NCI-H748 treated with DMSO at 0.1 percent for 48 hours (cell line): ENCODE measurements at places on chromosomes 12 and 14.

DNA sequence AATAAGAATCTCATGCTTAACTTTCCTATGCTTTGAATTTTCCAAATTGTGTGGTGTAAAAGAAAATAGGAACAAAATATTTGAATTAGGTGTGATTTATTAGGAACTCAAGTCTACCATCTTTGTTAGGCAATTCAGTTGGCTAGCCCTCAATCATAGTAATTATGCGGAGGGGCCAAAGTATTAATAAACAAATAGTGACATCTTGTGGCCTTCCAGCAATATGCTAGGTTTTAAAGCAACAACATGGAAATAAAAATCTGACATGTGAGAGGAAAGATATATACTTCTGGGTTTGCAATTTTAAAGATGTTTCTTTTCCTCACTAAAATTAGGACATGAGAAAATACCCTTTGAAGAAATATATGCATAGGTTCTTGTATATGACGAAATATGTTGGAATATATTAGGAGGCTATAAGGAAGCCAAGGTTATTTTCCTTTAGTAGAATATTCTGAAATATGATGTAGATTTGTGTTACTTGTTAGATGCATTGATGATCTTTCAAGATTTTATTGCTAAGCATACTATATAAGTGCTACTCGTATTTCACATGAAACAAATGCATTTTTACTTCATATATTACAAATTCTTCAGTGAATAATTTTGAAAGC is 200.4 kb downstream of the PTPRO start:
- peak; percentile 54 for DNase-seq

DNA sequence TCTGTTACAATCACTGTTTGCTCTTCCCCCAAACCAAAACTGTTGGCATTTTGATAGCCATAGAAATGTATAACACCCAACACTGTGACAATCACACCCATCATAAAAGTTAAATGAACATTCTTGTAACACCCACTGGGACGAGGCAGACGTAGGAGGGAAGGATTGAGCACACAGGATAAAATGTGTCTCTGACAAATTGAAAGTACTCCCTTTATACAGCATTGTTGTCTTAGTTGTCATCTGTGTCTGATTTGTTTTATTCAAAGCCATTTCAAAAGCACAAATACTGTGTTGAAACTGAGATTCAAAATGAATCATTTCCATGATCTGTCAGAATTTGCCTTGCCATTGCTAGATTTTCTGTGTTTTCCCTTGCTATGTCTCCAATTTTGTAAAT is 436.3 kb downstream of the TMTC2 start:
- no peak for DNase-seq

DNA sequence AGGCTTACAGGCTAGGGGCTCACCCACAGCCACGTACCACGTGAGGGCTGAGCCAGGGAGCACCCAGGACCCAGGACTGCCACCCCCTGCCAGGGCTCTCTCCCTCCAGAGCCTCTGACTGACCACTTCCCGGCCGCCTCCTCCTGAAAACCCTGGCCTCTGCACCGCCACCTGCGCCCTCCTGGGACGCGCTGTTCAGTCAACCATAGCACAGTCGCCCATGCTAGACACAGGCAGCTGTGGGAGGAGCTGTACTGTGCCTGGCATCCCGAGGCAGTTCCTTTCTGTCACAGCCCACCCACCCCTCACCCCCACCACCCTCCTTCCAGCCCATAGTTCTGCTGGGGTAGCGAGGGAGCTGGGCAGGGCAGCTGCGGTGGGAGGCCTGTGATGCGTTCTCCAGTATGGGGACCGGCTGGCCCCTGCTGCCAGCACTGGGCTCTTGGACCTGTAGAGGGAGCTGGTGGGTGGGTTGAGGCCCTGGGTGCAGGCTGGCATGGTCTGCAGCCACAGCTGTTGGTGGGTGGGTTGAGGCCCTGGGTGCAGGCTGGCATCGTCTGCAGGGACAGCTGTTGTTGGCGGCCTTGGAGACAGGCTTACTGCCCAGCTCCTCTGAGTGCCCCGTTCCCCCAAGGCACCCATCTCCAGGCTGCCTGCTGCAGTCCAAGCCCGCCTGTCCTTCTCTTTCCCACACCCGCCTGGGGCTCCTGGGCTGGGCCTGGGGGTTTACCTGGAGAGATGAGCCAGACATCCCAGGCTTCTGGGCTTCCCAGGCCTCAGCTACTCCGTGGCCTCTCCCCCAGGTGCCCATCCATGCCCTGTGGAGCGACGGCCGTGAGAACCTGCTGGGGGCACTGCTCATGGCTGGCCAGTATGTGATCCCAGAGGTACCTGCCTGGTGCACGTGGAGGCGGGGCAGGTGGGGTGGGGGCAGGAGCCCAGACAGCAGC is 11.5 kb downstream of the ASPG start:
- no peak for DNase-seq

DNA sequence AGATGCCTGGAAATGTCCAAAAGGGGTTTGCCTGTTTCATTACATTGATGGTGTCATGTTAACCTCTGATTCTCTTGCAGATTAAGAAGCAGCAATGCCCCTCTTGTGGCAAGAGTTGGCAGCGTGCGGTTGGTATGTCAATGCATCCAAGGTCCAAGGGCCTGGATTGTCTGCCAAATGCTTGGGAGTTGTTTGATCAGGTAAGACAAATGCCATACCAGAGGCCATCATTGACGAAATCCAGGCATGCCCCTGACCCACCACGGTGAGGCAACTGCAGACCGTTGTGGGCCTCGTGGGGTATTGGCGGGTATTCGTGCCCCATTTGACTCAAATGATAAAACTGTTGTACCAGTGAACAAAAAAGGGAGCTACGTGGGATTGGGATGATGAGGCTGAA is 11.4 kb upstream of the RNASE12 start:
- DNase-seq: no peak

DNA sequence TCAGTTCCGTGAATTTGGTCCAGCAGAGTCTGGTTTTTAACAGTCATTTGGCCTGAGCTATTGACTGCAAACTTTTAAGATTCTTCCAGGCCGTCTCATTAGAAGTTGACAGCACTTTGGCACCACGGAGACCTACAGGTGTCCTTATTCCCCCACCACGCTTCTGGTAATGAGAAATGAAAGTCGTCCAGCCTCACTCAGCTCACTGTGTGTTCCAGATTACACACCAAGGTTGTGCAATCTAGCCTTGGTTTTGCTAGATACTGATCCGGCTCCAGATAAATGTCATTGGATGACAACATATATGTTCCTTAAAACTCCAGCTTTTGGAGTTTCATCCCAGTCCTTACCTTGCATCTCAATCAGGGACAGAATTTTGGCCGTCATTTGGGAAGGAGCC is 210.4 kb downstream of the CHST11 start:
- DNase-seq: no peak

GRCh38 chr14:37587131-37587803 is 7.8 kb downstream of the FOXA1 start:
- DNase-seq: peak; percentile 48

GRCh38 chr14:38824706-38825105 is 278.3 kb downstream of the SEC23A start:
- DNase-seq: no peak

GRCh38 chr12:94769776-94770759 is 119.7 kb upstream of the TMCC3 start:
- no peak for DNase-seq

GRCh38 chr12:1189163-1189562 is 198.1 kb downstream of the ERC1 start:
- no peak for DNase-seq

DNA sequence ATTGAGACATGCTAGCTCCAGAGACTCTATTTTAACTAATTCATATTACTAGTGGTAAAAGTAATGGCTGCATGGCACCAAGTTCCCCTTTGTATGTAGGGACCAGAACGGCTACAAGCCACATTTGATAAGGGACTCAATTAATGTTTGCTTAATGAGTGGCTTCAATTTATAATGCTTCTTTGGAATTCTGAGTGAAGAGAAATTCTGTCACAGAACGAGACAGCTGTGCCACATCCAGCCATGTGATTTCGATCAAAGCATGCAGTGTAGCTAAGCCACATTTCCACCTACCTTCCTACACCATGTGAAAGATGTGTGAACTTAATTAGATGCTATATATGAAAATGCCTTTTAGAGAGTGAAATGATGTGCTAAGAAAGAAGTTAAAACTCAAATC is 217.4 kb downstream of the ACSS3 start:
- DNase-seq: no peak

DNA sequence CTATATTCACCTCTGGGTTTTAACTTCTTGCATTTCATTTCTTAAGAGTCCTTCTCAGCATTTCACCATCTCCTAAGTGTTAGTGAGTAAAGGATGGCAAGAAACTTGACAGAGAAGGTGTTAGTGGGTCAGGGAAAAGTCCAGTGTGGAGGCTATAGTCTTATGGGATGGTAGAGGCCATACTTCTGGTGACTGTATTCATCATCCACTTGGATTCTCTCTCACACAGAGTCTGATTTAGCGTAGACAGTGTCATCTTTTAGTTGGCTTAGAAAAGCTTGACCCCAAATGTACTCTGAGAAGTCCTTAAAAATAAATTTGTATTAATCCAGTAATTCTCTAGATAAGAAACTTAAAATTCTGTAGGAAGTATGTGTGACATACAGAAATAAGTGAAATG is 232.4 kb upstream of the FBXO33 start:
- no peak for DNase-seq

- DNase-seq: no peak
Measured at GRCh38 chr12:8547645-8548044, 6.9 kb upstream of the CLEC4E start.

DNA sequence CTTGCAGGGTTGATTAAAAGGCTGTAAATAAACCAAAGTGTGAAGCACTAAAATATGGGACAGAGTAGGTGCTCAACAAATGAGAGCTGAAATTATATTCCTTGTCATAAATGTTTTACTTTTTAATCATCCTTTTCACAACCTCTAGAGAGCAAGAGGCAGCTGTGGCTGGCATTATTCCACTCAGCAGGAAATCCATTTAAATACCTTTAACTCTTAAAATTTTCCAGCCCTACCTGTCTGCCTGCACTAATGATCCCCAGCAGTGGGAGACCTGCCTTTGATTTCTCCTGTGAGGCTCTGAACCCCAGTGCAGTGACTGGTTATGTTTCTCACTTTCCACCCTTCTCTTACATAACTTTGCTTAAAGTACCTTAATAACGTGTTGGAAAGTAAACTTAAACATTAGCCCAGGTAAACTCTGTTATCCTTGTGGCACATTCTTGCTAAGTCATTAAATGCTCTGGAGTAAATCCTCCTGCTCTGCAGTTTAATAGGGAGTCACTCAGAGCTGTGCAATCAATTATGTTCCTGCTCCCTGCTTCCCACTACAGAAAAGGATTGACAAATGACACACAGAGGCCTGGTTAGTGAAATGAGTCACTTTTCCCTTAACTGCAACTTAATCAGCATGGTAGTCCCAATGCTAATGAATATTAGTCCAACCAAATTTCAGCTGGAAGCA is 755.7 kb upstream of the USP15 start:
- peak; percentile 19 for DNase-seq

- DNase-seq: no peak
Measured at GRCh38 chr14:60346706-60347105, 97.7 kb downstream of the PPM1A start.

GRCh38 chr12:4994622-4995021 is 49.1 kb upstream of the KCNA5 start:
- DNase-seq: no peak

DNA sequence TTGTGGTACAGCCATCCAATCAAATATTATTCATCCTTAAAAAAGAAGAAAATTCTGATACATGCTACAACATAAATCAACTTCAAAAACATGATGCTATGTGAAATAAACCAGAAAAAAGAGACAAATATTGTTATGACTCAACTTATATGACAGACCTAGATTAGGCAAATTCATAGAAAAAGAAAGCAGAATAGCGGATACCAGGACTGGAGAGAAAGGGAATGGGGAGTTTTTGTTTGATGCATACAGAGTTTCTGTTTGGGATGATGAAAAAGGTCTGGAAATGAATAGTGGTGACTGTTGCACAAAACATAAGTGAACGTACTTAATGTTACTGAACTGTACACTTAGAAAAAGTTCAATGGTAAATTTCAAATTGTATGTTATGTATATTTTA is 82.3 kb downstream of the SPPL3 start:
- DNase-seq: no peak

GRCh38 chr12:30847259-30847658 is 79.3 kb upstream of the TSPAN11 start:
- DNase-seq: peak; percentile 25

GRCh38 chr14:50001999-50002925 is 109.4 kb downstream of the ARF6 start:
- DNase-seq: no peak

DNA sequence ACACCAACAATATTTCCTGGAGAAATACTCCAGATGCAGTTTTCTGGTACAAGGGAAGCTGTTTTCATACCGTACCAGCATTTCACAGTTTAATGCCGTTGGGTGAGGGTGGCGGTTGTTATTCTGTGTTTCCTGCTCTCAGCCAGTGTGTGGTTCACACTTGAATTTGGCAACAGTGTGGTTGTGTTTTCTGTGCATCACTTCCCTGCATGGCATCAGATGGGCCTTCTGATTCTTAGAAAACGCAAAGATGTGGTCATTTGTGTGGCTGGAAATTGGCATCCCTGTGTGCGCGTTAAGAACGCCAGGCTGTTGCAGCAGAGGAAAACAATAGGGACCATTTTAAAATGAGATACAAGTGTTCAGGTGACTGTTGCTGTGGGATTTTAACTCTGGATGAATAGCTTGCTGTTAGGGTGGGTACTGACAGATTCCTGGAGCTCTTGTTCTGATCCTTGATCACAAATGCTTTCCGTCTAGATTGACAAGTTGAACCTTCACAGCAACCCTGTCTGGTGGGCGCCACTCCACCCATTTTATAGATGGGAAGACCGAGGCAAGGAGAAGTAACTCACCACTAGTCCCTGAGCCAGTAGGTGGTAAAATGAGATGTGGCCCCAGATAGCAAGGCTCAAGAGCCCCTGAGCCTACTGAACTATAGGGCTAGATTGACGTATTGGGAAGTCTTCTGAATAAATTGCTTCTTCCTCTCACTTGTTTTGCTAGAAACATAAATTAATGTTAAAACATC is 231.2 kb downstream of the CHST11 start:
- DNase-seq: no peak

- DNase-seq: no peak
Measured at GRCh38 chr12:84502180-84502860, 410.3 kb downstream of the SLC6A15 start.

- DNase-seq: no peak
Measured at GRCh38 chr14:94570440-94570839, 9.2 kb downstream of the SERPINA4 start.

- no peak for DNase-seq
Measured at GRCh38 chr14:74906925-74907521, 16.0 kb downstream of the RPS6KL1 start.

- DNase-seq: no peak
Measured at GRCh38 chr14:104593710-104594136, 10.8 kb downstream of the TMEM179 start.
